ENCODE measurements at places on chromosomes 6 and 20.

GRCh38 chr6:1445650-1446330, 56.4 kb downstream of the FOXF2 start:
- no peak for DNase-seq

- DNase-seq, result peak; percentile 34
Measured at GRCh38 chr6:125597411-125598253, 151.8 kb upstream of the HEY2 start.

DNA sequence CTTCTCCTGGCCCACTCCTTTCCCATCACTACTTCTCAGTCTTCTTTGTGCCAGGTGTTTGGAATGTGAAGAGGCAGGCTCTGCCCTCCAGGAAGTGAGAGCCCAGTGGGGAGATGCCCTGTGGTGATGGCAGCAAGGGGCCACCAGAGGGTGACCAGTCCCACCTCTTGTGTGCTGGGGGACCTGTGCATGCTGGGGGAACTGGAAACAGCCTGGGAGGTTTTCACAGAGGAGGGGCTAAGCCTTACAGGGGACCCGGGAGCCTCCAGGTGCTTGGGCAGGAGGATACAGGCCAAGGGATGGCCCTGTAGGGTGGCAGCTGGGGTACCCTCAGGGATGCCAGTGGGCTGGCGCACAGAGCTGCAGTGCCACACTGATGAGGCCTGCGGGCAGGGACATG, 72.3 kb downstream of the RAMACL start:
- no peak for DNase-seq

- no peak for DNase-seq
Measured at GRCh38 chr6:28606424-28607391, 81.0 kb downstream of the GPX5 start.

DNA sequence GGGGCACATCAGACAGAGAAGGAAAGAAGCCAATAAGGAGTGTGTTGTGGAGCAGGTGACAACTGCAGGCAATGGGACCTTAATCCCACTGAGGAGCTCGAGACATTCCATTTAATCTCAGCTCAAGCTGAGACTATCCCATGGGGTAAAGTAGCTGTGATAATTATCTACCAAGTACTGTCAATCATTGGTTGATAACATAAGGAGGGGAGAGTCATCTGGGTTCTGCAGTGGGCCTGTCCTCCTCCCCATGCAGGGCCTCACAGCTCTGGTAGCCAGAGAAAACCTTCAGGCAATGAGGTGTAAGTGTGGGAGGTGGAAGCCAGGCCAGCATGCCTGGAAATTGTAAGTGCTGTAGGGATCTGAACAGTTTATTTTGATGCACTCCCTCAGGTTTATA, 375.0 kb upstream of the ARID1B start:
- DNase-seq, result no peak
